Thymus (tissue), 14 donors: ENCODE measurements at places on chromosomes 3 and 15. TPM values are rescaled to one million over a fixed set of nuclear protein-coding genes. Genes with fewer than 3 reads are reported as not detected.

Gene EPHA3
- 0.73 TPM for polyA plus RNA-seq

Gene SRGAP3
- 3.9 TPM for polyA plus RNA-seq

Gene PLSCR5
- polyA plus RNA-seq: 0.21 TPM

Gene ADAMTS9
- polyA plus RNA-seq: 8.0 TPM

Gene THBS1
- 26.2 TPM for polyA plus RNA-seq

Gene CPOX
- polyA plus RNA-seq: 28.6 TPM

Gene ANKRD63
- not detected for polyA plus RNA-seq

Gene SLC30A4
- 2.9 TPM for polyA plus RNA-seq

Gene CYP19A1
- 2.2 TPM for polyA plus RNA-seq

Gene PLA1A
- 3.0 TPM for polyA plus RNA-seq
